ENCODE measurements at places on chromosomes 11 and 22.

- DNase-seq: no peak
Observed at GRCh38 chr11:71428861-71429435, 19.2 kb downstream of the DHCR7 start.

- DNase-seq: no peak
Observed at GRCh38 chr11:38680166-38680565, 2082.1 kb upstream of the RAG2 start.

DNA sequence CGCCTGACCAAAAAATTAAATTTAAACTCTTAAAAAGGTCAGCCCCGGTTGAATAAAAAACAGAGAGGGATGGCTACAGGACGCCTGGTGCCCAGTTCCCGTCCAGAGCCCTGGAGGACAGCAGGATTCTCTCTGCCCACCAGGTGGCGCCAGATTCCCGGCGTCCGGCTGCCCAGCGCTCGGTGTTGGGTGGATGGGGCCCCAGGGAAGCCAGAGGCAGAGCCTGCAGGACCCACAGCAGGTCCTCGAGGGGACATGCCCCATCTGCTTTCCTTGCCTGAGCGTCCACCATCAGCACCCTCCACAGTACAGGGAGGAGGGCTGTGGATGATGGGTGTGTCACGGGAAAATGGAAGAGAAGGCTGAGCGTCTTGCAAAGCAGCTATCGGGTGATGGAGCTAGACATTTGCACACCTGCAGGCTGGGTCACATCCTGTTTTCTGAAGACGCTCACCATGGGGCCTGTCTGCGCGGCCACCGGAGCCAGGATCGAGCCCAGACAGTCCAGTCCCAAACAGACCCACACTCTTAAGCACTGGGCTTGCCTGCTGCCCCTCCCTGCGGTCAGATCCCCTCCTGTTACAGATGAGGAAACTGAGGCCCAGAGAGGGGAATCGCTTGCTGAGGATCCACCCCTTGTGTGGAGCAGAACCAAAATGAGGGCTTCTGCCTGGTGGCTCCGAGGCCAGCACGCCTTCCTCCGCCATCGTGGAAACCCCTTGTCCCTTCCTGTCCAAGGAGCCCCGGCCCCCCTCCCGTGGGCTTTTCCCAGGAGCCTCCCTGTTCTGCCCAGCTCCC is 18.5 kb upstream of the CBX7 start:
- DNase-seq: peak; percentile 65

- DNase-seq: no peak
Observed at GRCh38 chr11:31106968-31107576, 262.5 kb downstream of the DCDC1 start.

DNA sequence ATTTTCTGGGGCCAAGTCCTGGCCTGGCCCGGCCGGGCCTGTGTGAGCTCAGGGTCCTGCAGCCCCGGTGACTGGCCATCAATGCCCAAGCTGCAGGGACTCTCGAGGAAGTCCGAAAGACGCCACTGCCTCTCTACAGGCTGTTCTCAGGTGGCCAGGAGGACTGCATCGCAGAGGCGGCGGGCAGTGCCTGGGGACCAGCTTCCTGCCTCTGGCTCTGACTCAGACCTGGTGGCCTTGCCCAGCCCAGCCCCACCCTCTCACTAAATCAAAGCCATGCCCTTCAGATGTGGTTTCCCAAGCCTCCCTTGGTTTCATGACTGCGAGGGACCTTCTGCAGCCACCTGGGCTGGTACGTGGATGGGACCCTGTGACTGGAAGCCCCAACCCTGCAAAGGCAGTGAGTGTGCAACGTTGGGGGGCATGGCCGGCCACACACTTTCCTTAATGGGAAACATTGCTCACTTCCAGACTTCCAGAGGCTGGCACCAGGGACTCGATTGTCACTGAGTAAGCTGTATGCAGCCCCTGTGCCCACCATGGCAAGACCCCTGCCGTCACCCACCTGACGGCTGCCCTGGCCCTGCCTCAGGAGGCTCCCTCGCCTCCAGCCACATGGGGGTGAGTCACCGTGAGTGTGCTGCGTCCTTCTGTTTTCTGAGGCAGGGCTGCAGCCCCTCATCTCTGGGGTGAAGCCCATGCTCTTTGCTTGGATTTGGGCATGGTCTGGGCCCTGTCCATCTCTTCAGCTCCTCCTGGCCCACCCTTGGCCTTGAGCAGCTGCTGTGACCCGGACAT is 6.0 kb upstream of the FGF3 start:
- no peak for DNase-seq

- no peak for DNase-seq
Observed at GRCh38 chr11:12721816-12722604, 47.8 kb downstream of the TEAD1 start.

DNA sequence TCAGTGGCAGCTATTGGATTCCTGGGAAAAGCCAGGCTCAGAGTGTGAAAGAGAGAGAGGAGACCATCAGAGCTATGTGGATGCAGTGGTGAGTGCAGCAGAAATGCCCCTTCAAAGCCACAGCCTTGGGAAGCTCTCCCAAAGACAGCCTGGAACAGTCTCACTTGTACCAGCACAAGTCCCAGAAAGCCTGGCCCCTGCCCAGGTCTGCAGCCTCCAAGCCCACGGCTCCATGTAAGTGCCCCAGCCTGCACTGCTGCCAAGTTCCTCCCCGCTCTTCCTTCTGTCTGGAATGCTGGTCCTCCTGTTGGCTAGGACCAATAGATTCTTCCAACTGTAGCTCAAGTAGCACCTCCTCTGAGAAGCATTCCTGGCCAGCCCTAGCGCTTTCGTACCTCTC is 539.7 kb downstream of the MIAT start:
- DNase-seq: no peak

DNA sequence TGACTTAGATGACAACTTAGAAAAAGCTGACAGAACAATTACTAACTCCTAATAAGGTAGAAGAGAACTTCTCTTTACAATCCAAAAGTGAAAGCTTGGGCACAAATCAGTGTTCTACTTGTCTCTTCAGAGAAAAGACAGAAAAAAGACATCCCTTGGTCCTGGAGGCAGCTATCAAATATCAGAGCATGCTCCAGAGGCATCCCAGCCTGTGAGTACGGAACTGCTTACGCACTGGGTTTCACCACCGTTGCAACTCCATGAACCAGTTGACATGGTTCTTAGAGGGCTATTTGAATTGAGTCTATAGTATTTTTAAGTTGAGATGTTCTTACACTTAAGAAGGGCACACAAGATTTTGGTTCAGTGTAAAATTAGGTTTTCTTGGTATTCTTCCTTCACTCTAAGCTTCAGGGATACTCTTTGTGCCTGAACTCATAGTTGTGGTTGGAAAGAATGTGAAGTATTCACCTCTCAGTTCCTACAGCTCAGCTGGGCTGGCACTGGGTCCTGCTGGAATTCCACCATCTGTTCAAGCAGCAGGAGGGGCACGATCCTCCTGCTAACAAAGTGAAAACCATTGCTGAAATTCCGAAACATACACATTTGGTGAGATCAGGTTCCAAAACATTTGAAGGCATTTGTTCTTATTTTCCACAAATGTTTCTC is 6.3 kb downstream of the AKIP1 start:
- DNase-seq: no peak

DNA sequence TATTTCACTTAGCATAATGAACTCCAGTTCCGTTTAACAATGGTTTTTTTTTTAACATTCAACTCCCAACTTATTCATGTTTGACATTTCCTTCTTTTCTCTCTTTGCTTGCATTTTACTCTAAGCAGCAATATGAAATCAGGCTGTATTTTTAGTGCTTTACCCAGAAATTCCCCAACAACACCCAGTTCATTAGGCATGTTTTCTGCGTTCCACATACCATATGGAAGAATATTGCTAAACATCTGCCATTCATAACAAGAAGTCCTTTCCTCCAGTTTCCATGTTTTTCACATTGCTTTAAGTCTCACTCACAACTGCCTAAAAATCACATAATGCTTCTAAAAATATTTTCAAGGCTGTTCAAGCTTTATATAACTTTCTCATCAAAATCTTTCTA is 45.8 kb downstream of the PLAAT5 start:
- DNase-seq: no peak

DNA sequence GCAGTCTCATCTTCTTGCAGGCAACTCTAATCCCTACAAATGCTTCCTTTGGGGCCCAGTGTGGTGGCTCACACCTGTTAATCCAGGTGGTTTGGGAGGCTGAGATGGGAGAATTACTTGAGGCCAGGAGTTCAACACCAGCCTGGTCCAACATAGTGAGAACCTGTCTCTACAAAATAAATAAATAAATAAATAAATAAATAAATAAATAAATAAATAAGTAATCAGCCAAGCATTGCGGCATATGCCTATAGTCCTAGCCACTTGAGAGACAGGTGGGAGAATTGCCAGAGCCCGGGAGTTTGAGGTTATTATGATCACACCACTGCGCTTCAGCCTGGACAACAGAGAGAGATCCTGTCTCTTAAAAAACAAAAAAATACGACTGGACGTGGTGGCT is 34.1 kb upstream of the RRAS2 start:
- DNase-seq: no peak

DNA sequence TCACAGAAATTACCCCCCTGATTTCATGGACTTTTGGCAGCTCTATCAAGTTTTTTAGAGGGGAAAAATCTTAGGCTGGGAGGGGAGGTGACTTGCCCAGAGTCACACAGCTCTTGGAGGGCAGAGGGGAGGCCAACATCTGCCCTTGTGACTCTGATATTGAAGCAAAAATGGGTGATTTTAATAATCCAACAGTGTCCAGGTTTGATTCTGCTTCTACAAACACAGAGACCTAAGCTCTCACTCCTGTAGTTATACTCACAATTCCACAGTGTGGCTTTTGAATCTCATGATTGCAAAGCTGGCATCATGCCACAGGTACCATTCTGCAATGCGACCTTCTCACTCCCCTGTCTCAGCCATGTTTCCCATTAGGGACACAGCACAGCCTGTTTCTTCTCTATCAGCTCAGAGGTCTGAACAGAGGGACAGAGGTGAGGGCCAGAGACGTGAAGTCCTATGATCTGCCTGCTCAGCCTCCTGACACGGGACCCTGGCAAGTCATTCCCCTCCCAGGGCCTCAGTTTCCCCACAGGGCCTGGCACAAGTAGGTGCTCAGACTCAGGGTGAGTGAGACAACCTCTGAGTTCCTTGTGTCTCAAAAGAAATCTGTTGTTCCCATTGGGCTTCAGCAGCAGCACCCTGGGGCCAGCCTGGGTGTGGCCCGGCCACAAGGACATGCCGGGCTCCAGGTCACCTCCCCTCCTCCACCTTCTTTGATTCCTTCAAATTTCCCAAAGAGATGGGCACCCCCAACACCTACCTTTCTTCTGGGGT is 766 bp downstream of the APOL2 start:
- DNase-seq: no peak

DNA sequence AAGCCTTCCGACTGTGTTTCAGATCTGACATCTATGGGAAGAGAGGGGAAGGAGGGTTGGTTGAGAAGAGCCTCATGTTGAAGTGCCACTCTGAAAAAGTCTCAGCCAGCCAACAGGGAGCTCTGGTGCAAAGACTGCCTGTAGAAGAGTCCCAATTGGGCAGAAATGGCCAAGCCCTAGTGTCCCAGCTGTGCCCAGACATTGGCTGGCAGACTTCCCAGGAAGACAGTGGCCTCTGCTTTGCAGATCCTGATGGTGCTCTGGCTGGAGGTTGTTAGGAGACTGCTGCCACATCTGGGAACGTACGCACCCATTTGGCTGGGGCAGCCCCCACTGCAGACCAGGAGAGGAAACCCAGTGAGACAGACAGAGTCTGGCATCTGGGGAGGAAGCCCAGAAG is 3.2 kb upstream of the PLA2G3 start:
- no peak for DNase-seq

GRCh38 chr22:41883400-41883799 is 31.5 kb downstream of the SHISA8 start:
- DNase-seq: no peak

DNA sequence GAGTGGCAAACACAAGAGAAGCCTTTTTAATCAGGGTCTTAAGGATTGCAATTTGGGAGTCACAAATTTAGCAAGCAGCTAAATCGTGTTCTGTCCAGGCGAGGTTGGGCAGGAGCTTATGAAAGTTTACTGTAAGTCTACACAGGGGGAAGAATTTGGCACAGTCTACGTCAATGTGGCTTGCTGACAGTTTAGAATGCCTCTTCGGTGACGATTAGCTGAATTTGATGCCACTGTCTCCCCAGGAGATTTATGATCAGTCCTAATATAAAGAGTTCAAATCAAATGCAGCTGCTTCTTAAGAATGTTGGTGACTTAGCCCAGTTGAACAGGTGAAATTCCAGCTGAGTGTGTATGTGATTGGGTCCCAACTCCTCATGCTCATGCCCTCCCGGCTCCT is 114.1 kb upstream of the CLPB start:
- DNase-seq: no peak

- no peak for DNase-seq
Observed at GRCh38 chr11:64848214-64848825, 3.9 kb upstream of the CDC42BPG start.

- DNase-seq: no peak
Observed at GRCh38 chr11:76850130-76850529, 10.6 kb upstream of the ACER3 start.

DNA sequence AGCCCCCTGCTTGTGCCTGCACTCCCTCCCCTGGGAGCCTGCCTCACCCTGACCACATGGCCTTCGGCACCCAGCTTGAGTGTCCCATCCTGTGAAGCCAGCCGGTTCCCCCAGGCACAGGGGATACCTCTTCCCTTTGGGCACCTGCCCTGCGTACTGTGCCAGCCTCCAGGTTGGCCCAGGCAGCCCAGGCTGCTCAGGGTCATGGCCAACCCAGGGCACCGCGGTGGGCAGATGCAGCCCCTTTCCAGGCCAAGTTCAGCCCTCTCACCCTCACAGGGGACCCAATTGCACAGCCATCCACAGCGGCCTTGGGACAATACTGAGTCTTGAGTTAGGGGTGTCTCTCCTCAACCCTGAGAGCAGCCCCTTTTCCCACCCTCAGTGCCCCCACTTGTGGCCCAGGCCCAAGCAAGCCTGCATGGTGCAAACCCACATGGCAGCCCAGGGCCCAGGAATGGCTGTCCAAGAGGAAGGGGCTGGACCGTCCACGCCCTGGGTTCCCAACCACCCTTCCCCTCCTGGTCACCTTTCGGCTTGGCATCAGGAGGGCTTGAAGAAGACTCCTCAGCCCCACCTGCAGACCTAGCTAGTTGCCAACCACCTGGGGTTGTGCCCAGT is 87.7 kb downstream of the CDKN1C start:
- no peak for DNase-seq

DNA sequence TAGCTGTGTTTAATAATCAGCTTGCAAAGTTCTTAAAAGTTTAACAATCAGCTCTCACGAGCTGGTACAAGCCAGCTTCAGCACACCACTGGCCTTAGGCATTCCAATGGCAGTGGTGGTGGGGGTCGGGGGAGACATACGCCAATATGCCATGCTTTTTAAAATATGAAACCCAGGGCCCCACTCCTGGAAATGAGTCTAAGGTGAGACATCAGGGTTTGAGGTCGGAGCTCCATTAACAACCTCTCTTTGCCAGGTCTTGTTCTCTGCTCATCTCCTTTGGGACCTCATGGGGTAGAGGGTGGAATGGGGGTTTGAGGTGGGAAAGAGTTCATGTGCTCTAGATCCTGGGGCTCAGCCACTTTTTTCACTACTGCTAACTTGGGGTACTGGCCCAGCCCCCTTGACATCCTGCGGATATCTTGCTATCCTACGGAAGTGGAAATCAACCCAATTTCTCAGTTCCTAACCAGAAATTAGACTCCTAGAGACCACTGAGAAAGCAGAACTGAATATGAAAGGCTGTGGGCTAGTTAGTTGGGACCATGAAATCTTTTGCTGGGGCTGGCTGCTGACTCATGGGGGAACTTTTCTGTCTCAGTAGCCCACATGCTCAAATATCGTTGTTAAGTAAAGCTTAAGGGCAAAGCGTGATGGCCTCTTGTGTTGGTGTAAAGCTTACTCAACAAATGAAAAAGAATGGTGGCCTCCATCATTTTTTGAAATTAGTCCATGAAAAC is 90.1 kb downstream of the PDHX start:
- no peak for DNase-seq

GRCh38 chr11:95498722-95499425 is 267.9 kb upstream of the SESN3 start:
- DNase-seq: no peak

Measured in stimulated activated CD4-positive, alpha-beta T cell treated with anti-CD3 and anti-CD28 coated beads, Interleukin-1b, Interleukin-23, amount 100 ng/mL, for 1 hour (primary cell).